ENCODE measurements at places on chromosomes 2 and 18.

GRCh38 chr2:139940686-139941085, 1160.5 kb upstream of the NXPH2 start:
- no peak for DNase-seq

- DNase-seq, result no peak
Measured at GRCh38 chr2:63438181-63438580, 150.1 kb downstream of the WDPCP start.

GRCh38 chr2:12684471-12684936, 32.2 kb upstream of the TRIB2 start:
- no peak for DNase-seq

DNA sequence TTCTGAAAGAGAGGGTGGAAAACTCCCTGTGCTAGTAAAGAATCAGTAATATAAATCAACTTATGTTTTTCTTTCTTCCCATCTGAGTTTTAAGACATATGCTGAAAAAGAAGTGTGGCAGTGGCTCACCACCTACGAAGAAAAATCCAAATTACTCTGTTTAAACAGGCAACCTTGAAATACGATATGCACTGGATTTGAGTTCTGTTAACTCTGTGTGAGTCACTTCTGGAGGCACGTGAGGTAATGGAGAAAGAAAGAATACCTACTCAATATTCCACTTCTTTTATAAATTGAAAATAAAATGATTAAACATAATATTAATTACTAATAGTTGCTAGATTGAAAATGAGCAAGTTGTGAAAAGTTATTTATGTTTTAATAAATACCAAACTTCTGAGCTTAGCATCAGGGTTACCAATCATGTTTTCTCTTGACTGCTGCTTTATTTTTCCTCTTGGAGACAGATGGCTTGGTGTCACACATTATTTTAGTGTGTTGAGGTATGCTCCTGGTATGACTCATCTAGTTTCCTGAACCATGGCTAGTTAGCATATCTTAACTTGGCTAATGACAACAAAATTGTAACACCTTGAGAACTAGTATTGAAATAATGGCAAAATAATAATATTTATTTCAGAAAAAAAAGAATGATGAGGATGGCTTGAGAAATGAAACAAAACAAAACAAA, 1705.5 kb upstream of the PIK3C3 start:
- no peak for DNase-seq

GRCh38 chr2:218345491-218346236, 11.0 kb upstream of the CATIP start:
- DNase-seq, result no peak

Data from activated CD8-positive, alpha-beta memory T cell treated with anti-CD3 and anti-CD28 coated beads, Interleukin-2, amount 50 U/mL, for 4 hours (primary cell).